ENCODE measurements at places on chromosomes 7 and 10.
A peak's percentile ranks its signal among the peaks of the same experiment; 100 is the strongest.

DNA sequence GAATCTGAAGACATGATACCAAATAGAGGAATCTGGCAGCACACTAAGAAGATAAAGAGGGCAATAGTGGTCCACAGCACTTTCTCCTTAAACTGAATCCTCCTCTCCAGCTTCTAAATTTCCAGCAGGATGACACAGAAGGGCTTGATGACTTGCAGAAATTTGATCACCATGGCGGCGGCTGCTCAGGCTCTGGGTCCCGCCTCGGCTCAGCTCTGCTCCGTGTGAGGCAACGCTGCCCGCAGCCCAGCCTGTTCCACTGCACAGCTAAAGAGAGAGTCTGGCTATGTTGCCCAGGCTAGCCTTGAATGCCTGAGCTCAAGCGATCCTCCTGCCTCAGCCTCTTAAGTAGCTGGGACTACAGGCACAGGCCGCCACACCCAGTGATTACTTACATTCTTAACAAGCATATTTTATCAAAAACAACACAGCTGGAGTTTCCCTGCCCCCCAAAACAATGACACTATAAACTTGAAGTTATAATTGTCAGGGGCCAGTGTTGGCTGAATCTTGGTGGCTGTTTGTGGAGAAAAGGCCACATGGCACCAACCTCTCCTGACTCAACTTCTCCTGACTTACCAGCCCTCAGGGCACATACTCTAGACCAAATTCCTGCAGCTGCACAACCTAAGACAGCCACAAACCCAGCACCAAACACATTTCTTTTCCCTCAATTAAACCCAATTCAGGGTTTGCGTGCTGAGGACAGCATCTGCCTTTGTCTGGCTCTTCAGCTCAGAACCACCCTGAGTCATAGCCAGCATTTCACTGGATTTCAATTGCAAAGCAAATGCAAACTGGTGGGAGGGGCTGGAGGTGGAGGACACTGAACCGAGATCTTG is 11.6 kb upstream of the TNPO3 start:
- peak; percentile 18 for DNase-seq

DNA sequence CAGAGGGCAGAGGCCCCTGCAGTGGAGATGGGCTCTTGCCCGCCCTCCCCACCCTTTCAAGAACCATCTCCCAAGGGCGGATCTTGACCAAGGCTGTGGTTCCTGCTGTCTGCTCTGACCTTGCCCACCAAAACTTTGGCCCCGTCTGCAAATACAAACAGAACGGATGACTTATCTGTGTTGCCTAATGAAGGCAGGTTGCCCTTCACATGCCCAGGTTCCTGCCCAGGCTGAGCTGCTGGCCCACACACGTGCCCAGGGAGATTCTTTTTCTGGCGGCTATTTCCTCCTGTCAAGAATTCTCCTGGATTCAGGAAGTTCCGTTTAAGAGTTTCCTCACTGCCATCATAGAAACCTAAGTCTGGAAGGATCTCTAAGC is 78.3 kb downstream of the PROSER2 start:
- DNase-seq = no peak

DNA sequence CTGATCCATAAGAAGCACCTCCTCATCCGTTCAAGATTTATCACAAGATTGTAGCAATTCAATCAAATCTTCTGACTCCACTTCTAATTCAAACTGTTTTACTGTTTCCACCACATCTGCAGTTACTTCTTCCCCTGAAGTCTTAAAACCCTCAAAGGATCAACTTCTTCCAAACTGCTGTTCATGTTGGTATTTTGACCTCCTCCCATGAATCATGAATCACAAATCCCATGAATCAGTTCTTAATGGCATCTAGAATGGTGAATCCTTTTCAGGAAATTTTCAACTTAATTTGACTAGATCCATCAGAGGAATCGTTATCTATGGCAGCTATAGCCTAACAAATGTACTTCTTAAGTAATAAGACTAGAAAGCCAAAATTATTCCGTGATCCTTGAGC is 122.3 kb downstream of the IMMP2L start:
- no peak for DNase-seq

- DNase-seq = no peak
Observed at GRCh38 chr7:75638594-75639070, 100.1 kb downstream of the HIP1 start.

DNA sequence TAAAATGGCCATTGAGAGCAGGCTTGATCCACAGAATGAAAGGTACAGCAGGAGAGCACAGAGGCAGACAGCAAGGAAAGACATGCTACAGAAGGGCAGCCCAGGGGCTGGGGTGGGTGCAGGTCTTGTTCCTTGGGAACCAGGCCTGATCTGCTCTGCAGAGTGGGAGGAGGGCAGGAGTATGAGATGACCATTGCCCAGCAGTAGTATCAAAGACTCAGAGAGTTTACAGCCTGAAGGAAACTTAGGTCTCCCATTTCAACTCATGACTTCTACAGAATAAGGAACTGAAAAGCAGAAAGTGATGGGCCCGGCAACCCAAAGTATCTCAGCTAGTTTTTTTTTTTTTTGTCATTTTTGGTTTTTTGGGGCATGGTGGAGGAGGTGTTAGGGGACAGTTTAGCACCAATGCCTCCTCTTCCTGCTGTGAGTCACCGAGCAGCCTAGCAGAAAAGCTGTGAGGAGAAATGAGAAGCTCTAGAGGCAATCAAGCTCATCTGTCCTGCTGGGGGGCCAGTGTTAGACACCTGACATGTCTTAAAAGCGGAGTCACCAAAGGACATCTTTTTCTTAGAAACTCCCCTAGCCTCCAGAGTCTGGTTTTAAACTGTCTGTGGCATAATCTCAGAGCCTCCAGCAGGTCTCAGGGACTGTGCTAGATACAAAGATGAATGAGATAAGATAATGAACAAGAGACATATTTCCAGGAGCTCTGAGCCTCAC is 34.3 kb upstream of the HERPUD2 start:
- DNase-seq = no peak

DNA sequence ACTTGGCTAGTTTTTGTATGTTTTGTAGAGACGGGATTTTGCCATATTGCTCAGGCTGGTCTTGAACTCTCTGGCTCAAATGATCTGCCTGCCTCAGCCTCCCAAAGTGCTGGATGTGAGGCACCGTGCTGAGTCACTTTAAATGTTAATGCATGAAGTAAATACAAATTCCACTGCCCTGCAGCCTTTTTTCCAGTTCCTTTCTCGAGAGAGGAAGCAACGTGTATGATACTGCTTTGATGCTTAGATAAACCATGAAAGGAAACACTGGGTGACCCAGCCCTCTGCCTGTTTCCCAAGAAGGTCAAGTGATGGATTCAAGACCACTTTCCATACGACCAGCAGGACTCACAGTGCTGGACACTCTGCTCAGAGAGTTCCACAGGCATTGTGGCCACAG is 11.3 kb upstream of the MRPS24 start:
- DNase-seq = no peak

- DNase-seq = no peak
Observed at GRCh38 chr7:48096273-48096672, 7.2 kb downstream of the UPP1 start.

- no peak for DNase-seq
Observed at GRCh38 chr7:144378651-144379050, 23.4 kb downstream of the ARHGEF5 start.

GRCh38 chr7:101465576-101466196 is 103.0 kb downstream of the COL26A1 start:
- DNase-seq = no peak

DNA sequence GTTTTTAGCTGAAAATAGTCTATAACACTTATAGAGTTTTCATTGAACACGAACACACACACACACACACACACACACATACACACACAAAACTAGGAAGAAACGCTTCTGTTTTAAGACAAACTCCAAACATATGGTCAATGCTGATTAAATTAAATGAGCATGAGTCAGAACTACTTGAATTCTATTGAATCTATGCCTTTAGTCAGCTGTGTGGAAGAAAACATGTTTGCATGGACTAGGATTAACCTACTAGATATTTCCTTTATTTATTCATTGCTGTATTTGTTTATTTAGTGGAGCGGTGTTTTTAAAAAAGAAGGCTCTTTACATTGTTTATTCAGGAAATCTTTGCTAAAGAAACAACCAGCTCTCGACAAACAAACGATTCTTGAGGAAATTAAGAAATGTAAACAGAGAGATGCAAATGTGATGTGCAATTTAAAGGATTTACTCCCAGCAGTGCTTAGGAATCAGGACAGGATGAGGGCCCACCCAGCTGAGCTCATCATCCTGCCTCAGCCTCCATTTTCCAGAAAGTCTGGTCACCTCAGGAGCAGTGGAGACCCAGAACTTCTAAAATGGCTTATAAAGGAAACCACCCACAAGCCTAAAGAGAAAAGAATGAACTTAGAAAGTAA is 83.2 kb downstream of the PDE1C start:
- no peak for DNase-seq

All from GOT3 (cell line).